ENCODE measurements at places on chromosomes 16 and 17.

- no peak for DNase-seq
These were observed 1799.0 kb downstream of the TP53TG3F start for GRCh38 chr16:35258381-35258780.

- DNase-seq, result no peak
These were observed 805.6 kb upstream of the EEF2KMT start for GRCh38 chr16:5903153-5903552.

DNA sequence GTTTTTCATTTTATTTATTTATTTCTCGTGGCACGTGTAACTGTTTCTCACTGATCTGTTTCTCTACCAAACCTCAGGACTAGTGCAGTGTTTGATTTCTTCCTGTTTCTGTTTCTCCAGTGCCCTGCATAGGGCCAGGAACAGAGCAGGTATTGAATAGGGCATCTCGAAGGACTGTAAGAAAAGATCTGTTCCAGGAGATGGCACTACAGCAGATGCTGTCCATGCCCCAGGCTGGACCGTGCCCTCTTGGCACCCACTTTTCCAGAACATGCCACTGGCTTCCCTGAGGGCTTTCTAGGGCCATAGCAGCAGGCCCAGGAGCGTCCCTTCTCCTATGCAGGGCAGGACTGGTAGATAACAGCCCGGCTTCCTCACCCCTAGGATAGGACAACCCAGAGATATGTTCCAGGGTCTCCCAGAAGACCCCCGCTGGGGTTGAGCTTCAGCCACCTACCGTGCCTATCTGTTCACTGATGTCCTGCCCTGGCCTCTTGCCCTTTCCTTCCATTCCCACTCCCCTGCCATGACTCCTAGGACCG is 4.4 kb downstream of the SNX20 start:
- DNase-seq, result no peak

DNA sequence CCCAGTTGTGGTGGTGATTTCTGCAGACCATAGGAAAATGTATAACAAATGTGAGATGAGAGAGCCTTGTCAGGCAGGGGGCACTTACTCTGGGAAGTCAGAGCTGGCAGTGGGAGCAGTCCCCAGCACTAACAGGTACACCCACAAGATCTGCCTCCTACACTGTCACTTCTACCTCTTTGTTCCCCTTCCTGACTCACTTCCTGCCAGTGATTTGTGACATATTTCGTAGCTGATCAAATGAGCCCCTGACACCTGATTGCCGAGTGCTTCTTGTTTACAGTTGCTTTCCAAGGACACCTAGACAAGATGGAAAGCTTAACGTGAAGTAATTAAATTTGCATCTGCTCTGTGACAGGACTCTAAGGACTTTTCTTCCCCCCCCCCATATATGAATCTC is 40.5 kb downstream of the FTO start:
- no peak for DNase-seq

- DNase-seq, result no peak
These were observed 1.0 kb downstream of the TEPSIN start for GRCh38 chr17:81237591-81238489.

- DNase-seq, result no peak
These were observed 35.4 kb downstream of the WFDC1 start for GRCh38 chr16:84329843-84330684.

- peak; percentile 65 for DNase-seq
These were observed at the start of gene SYT17 for GRCh38 chr16:19167710-19168370. SYT17 (plus strand) TSS chr16:19168240; CDS start chr16:19168647, 407 bp downstream.

GRCh38 chr17:67265436-67266019 is 20.5 kb upstream of the HELZ start:
- no peak for DNase-seq

GRCh38 chr16:50841081-50841886 is 99.4 kb downstream of the CYLD start:
- DNase-seq, result peak; percentile 32

DNA sequence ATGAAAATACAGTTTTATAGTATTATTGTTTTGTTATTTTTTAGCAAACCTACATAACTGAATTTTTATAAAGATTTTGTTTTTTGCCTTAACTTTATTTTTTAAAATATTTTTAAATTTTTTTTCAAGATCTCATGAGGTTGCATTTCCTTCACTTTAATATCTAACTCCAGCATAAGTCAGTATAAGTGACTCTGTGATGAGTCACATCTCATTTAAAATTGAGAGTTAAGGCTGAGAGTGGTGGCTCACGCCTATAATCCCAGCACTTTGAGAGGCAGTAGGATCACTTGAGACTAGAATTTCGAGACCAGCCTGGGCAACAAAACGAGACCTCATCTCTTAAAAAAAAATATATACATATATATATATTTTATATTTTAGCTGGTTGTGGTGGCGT is 44.0 kb downstream of the NLK start:
- no peak for DNase-seq

GRCh38 chr17:70134042-70134441 is 35.3 kb upstream of the KCNJ2 start:
- no peak for DNase-seq

GRCh38 chr16:27359051-27359450 is 42.9 kb upstream of the IL21R start:
- no peak for DNase-seq

DNA sequence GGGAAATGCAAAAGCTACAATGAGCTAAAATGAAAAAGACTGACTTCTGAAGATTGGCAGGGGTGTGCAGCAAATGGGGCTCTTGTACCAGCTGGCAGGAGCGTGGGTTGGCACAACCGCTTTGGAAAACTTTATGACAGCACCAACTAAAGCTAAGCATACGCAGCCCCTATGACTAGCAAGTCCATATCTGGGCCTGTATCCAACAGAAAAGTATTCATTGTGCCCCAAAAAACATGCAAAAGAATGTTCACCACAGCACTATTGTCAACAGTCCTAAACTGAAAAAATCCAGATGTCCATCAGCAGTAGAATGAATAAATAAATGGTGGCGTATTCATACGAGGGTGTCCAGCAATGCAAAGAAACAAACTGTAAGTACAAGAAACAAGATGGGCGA is 22.6 kb upstream of the ITGA3 start:
- DNase-seq, result no peak

GRCh38 chr17:75685499-75685898 is 18.4 kb downstream of the SAP30BP start:
- DNase-seq, result no peak

GRCh38 chr17:36837939-36838272 is 99.4 kb upstream of the LHX1 start:
- DNase-seq, result no peak

GRCh38 chr16:20327444-20328041 is at the start of gene GP2:
GP2 (minus strand) TSS chr16:20327513; CDS start chr16:20326431, 1,082 bp downstream.
- no peak for DNase-seq

DNA sequence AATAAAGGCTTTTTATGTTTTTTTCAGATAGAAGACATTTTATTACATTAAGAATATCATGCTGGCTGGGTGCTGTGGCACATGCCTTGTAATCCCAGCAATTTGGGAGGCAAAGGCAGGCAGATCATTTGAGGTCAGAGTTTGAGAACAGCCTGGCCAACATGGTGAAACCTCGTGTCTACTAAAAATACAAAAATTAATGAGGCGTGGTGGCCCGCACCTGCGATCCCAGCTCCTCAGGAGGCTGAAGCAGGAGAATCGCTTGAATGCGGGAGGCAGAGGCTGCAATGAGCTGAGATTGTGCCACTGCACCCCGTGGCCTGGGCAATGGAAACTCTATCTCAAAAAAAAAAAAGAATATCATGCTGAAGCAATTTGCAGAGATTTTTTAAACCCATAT is 29.1 kb upstream of the HAPSTR1 start:
- no peak for DNase-seq

GRCh38 chr17:39178536-39178935 is 12.6 kb upstream of the ARL5C start:
- no peak for DNase-seq

- no peak for DNase-seq
These were observed 19.6 kb downstream of the TELO2 start for GRCh38 chr16:1512774-1513173.

- no peak for DNase-seq
These were observed 81.6 kb upstream of the CACNG5 start for GRCh38 chr17:66753126-66753920.

DNA sequence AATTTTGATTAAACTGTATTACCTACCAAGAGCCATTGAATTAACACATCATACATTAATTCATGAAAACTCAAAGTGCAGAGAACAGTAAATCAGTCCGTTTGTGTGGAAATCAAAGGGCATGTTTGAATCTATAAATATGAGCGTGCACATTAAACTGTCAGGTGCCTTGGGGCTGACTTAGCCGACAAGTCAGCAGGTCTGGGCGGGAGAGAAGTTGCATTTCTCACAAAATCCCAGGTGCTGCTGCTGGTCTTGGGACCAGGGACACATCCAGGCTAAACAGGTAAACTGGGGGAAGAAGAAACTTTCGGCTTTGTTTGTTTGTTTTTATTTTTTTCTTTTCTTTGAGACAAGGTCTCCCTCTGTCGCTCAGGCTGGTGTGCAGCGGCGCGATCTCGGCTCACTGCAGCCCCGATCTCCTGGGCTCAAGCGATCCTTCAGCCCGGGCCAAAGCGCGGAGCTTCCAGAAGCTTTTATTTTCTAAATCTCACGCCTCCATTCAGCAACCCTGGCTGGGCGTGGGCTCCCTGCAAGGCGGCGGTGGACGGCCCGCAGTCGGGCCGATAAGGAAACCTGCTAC is 213.9 kb downstream of the MRTFB start:
- no peak for DNase-seq

DNA sequence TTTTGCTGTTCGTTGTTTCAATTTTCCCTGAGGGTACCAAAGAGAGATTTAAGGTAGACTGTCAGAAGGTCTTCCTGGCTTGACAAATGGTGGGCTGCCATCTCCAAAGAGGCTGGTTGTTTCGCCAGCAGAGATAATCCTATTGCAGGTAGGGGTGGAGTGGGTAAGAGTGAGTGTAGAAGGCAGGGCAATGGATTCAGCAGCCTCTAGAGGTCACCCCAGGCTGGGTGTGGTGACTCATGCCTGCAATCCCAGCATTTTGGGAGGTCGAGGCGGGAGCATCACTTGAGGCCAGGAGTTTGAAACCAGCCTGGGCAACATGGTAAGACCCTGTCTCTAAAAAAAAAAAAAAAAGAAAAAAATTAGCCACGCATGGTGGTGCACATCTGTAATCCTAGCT is 34.6 kb downstream of the DCAKD start:
- DNase-seq, result no peak

- DNase-seq, result no peak
These were observed 119.9 kb downstream of the CMIP start for GRCh38 chr16:81564421-81564911.

- DNase-seq, result no peak
These were observed 120.7 kb upstream of the CDH8 start for GRCh38 chr16:62156971-62157370.

DNA sequence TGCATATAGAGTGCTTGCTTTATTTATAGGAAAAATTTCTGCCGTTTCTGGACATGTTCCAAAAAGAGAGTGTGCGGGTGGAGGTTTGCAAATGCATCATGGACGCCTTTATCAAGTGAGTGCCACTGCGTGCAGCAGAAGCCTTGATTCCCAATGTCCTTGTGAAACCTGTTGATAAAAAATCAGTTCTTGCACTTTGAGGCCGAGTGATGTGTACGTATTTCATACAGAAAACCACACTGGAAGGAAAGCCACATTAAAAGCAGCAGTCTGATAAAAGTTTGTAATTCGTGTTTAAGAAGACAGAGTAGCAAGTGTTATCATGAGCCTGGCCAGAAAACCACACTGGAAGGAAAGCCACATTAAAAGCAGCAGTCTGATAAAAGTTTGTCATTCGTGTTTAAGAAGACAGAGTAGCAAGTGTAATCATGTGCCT is 78.0 kb downstream of the KNOP1 start:
- no peak for DNase-seq

GRCh38 chr17:71180801-71181385 is 939.9 kb upstream of the SOX9 start:
- DNase-seq, result no peak

GRCh38 chr17:81890447-81891302 is 711 bp downstream of the ALYREF start:
- DNase-seq, result no peak

- no peak for DNase-seq
These were observed 6.6 kb downstream of the KRABD2 start for GRCh38 chr17:8369944-8370343.
